ENCODE measurements at places on chromosomes 7 and 10.

GRCh38 chr10:5234106-5234860, 37.6 kb downstream of the AKR1C4 start:
- peak; percentile 37 for DNase-seq

DNA sequence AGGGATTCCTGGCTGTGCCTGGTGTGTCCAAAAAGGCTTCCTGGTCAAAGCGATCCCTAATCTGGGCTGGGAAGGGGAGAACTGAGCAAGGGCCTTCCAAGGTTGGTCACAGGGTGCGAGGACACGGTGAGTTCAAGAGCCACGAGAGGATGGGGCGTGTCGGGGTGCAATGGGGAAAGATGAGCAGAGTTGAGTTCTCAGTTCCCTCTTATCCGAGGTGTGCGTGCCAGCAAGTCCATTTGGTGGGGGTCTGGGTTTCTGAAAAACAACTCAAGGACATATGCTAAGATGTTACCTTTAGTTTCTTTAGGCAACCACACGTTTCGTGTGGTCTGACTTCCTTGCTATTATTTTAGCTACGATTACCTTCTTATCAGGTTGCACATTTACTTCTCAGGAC, 1.3 kb downstream of the ZNF775 start:
- DNase-seq: no peak

DNA sequence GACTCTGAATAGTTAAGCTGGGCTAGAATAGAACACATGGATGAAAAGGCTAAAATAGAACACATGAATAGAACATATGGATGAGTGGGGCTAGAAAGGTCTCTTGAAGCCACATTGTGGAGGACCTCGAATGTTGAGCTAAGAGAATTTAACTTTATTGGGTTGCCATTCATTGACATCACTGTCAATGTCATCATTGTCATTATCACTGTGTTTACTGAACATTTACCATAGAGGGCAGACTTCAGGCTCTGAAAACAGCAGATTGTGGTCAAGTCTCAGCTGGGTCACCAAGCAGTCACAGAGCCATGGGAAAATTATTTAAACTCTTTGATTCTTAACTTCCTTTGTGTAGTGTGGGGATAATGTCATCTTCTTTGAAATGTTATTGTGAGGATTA, 80.4 kb downstream of the WDFY4 start:
- DNase-seq: no peak

DNA sequence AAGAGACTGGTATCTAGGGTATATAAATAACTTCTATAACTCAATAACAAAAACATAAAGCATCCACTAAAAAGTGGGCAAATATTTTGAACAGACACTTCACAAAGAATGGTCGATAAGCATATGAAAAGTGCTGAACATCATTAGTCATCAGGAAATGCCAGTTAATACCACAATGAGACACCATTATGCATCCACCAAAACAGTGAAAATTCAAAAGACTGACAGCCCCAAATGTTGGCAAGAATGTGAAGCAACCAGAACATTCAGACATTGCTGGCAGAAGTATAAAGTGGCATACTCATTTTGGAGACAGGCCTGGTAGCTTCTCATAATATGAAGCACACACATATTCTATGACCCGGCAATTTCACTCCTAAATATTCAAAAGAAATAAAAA, 26.5 kb upstream of the GSAP start:
- no peak for DNase-seq

Data from dermis microvascular lymphatic vessel endothelial cell (primary cell).